ENCODE measurements at places on chromosomes 2 and 18.

DNA sequence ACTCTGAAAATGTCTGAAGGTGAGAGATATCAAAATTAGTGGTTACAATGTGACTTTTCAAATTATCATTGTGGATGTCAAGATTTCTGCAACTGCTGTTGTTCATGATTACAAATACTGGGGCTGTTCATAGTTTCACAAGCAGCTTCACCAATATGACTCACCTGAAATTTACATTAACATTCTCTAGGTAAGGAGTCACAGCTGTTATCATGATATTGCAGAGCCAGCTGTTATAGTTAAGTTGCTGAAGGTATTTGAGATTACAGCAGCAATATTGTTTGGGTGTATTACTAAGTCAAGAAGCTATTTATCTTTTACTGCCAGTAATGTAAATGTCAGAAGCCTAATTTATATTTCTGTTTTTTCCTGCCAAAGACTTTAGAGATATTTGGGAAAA, 140.0 kb downstream of the MC4R start:
- no peak for DNase-seq

DNA sequence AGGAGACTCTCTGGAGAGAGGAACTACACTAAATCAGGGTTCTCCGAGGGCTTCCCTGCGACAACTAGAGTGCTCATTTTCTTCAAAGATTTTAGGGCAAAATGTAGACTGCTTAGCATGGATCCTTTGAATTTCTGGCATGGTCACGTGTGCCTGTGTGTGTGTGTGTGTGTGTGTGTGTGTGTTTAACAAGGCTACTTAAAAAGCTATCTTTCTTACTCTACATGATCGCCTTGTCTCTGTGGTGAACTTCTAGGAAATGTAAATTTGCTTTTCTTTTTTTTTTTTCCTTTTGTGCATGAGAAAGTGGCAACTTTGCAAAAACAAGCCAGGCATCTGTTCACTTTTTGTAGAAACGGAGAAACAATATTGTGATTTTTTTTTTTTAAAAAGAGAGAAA, 43.9 kb downstream of the SOX11 start:
- DNase-seq: no peak

- DNase-seq: no peak
Observed at GRCh38 chr2:36356298-36356989, 866 bp downstream of the CRIM1 start.

- DNase-seq: no peak
Observed at GRCh38 chr18:40529478-40529877, 1425.6 kb upstream of the PIK3C3 start.

- DNase-seq: no peak
Observed at GRCh38 chr2:10210336-10210735, 87.8 kb downstream of the RRM2 start.

DNA sequence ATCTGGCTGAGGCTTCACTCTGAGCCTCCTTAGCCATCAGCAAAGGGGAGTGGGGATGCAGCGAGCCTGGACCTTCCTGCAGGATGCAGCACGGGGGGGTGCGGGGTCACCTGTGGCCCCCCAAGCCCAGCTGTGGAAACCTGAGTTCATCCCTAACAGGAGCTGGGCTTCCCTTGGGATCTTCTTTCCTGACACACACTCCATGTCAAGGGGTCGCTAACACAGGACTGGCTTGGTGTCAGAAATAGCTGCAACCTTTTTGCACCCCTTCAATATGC, 174.7 kb downstream of the RTP5 start:
- no peak for DNase-seq

DNA sequence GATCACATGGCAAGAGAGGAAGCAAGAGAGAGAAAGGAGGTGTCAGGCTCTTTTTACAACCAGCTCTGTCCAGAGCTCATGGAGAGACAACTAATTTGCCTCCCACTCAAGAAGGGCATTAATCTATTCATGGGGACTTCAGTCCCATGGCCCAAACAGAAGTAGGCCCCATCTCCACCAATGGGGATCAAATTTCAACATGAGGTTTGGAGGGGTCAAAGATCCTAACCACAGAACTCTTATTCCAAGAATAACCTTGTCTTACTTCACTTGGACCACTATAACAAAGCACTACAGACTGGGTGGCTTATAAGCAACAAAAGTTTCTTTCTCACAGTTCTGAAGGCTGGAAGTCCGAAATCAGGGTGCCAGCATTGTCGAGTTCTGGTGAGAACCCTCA, 31.8 kb downstream of the GRB14 start:
- no peak for DNase-seq

DNA sequence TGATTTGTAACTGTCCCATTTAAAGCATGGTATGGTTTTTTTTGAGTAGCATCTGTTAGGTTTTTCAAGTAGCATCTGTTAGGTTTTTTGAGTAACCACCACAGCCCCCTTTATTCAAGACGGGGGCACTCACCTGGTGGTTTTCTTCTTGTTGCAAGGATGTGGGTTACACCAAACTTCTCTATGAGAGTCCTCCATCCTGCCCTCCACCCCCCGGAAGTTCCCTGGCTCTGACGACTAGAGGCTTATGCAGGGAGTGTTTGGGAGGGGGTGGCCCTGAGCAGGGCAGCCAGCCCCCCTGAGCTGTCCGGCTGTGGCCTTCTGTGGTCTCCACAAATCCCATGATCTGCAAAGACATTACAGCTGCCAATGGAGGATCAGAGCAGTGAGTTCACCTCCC, 39.3 kb downstream of the MTCL1 start:
- DNase-seq: no peak

DNA sequence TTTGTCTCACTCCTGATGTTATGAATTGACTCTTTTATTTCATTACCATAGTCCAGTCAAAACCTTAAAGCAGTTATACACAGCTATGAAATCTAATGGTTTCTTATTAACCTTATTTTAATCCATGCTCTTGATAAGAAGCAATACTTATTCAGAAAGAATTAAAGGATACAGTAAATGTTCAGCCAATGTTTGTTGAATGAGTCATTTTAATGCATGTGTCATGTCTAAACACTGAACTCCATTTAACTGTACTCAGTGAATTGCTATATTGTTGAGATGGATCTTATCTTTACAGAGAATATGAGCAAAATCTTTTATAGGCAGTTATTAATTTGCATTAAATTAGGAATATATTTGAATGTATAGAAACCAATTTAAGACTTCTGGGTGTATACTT, 135.1 kb upstream of the TFPI start:
- DNase-seq: no peak

- DNase-seq: no peak
Observed at GRCh38 chr2:194205568-194206227, 1451.3 kb upstream of the SLC39A10 start.

- DNase-seq: no peak
Observed at GRCh38 chr18:48393170-48393569, 16.0 kb downstream of the ZBTB7C start.

DNA sequence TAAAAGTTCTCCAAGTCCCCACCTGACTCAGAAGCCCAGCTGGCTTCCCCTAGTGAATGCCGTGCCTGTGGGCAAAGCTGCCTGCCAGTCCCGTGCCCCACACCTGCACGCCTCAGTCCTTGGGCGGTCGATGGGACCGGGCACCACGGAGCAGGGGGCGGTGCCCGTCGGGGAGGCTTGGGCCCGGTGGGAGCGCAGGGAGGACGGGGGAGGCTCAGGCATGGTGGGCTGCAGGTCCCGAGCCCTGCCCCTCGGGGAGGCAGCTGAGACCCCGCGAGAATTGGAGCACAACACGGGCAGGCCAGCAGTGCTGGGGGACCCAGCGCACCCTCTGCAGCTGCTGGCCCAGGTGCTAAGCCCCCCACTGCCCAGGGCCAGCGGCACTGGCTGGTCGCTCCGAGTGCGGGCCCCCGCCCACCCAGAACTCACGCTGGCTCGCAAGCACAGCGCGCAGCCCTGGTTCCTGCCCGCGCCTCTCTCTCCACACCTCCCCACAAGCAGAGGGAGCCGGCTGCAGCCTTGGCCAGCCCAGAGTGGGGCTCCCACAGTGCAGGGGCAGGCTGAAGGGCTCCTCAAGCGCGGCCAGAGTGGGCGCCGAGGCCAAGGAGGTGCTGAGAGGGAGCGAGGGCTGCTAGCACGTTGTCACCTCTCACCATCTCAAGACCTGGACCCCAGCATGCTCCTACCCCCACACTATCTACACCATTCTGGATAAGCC, 215.5 kb downstream of the TNS1 start:
- DNase-seq: no peak

- no peak for DNase-seq
Observed at GRCh38 chr2:164054651-164055050, 318.8 kb upstream of the FIGN start.

DNA sequence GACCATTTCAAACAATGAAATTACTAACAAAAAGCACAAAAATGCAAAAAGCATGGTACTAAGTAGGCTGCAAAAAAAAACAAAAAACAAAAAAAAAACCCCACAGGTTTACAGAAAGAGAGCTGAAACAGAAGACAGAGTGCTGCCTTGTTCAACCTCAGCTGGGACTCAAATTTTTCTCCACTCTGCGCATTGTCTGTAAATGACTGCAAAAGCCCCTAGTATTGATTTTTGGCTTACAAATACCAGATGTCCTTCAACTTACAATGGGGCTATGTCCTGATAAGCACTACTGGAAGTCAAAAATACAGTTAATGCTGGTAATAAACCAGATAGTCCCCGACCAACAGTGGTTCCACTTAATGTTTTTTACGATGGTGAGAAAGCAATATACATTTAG, 42.2 kb downstream of the UBE2E3 start:
- no peak for DNase-seq

DNA sequence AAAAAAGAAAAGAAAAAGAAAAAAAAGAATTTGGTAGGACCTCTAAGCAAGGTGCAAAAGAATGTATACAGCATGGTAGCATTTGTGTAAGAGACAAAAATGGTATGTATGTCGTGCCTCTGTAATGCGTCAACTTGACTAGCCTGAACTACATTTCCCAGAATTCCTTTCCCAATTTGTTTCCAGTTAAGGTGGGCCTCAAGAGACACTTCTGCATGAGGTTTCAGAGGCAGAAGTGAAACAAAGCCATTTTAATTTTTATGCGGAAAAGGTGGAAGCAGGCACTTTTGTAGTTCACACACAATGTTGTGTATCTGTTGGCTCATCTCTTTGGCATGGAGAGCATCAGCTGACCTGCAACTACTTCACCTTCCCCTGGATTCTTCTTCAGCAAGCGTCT, 56.5 kb upstream of the PAPOLG start:
- no peak for DNase-seq

DNA sequence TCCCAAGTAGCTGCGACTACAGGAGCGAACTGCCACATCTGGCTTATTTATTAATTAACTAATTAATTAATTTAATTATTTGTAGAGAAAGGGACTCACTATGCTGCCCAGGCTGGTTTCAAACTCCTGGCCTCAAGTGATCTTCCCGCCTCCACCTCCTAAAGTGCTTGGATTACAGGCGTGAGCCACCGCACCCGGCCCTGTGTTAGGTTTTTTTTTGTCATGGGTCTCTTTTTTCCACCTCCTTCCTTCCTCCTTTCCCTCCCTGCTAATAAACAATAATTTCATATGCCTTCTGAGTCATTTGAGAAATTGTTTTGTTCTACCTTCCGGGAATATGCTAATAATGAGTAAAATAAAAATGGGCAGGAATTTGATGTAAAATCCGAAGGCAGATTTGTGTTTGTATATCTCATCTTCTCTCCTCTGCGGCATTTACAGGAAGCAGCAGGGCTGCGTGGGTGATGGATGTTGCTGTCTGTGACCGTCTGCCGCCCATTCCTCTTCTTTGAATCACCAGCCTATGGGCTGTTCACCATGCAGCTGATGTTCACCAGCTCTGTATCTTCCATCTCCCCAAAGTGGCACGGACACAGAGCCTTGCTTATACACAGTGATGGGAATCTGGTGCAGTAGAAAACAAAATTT, 89.9 kb downstream of the ACSL3 start:
- no peak for DNase-seq

- DNase-seq: no peak
Observed at GRCh38 chr2:114553027-114553426, 110.6 kb downstream of the DPP10 start.

DNA sequence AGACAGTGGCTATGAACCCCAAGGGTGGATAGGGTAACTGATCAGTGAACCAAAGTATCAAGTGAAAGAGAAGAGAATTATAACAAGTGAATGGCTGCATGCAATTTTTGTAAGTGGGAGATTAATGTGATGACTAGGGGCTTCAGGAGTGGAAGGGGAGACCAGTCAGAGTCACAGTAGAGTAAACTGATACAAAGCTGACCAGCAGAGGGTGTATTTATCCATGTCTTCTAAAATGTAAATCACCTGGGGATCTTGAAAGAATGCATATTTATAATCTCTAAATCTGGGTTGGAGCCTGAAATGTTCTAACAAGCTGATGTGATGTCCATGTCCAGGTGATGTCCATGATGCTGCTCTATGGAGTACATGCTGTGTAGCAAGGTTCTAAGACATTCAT, 1351.3 kb upstream of the CHAC2 start:
- DNase-seq: no peak

DNA sequence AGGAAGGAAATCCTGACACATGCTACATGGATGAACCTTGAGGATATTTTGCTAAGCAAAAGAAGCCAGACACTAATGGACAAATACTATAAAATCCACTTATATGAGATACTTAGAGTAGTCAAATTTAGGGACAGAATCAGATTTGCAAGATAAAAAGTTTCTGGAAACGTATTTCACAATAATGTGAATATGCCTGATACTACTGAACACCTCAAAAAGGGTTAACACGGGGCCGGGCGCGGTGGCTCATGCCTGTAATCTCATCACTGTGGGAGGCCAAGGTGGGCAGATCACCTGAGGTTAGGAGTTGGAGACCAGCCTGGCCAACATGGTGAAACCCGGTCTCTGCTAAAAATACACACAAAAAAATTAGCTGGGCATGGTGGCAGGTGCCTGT, 1.7 kb upstream of the RMC1 start:
- DNase-seq: no peak

- no peak for DNase-seq
Observed at GRCh38 chr2:216648105-216648504, 14.9 kb downstream of the IGFBP2 start.

- DNase-seq: no peak
Observed at GRCh38 chr2:150672311-150672710, 184.8 kb upstream of the RND3 start.

GRCh38 chr2:54497763-54498680, 41.9 kb downstream of the SPTBN1 start:
- DNase-seq: no peak

- no peak for DNase-seq
Observed at GRCh38 chr2:54652540-54652939, 70.9 kb upstream of the EML6 start.

GRCh38 chr2:208012449-208012848, 12.9 kb downstream of the PLEKHM3 start:
- no peak for DNase-seq

DNA sequence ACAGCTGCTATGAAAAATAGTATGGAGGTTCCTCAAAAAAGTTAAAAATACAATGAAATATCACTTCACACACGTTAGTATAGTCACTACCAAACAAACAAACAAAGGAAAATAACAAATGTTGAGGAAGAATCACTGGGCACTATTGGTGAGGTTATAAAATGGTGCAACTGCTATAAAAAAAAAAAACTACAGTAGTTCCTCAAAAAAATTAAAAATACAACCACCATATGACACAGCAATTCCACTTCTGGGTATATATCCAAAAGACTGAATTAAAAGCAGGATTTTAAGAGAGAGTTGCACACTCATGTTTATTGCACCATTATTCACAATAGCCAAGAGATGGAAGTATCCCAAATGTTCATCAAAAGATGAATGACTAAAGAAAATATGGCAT, 80.9 kb upstream of the POU3F3 start:
- no peak for DNase-seq
